ENCODE measurements at places on chromosomes 3 and 15.

GRCh38 chr3:190058521-190059241 lies 62.0 kb downstream of the P3H2 start:
- DNase-seq: no peak

DNA sequence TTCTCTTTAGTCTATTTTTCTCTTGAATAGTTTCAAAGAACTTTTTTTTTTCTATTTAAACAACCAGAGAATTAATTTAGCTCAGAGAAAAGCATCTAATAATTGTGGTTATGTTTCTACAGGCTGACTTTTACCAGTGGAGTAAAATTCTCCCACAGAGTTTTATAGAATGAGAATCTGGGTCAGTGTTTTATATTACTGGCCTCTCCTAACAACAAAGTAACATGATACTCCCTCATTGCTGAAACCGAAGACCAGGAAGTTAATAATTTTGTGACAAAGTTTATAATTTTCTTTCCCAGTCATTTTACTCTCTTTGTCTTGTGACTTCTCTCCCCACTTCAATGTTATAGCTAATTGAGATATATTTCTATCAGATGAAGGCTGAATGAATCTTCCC lies 946.9 kb downstream of the EPHA3 start:
- no peak for DNase-seq

- DNase-seq: no peak
Observed at GRCh38 chr3:4830586-4830914, 148.7 kb upstream of the BHLHE40 start.

- no peak for DNase-seq
Observed at GRCh38 chr15:48318131-48318530, 13.1 kb upstream of the DUT start.

- DNase-seq: peak; percentile 100
Observed at GRCh38 chr3:125125821-125126245, 70.0 kb upstream of the HEG1 start.

GRCh38 chr3:108133858-108134554 lies 43.2 kb upstream of the CD47 start:
- no peak for DNase-seq

- DNase-seq: no peak
Observed at GRCh38 chr15:64634027-64634426, 141.4 kb downstream of the RBPMS2 start.
